Activated T-cell treated with anti-CD3 and anti-CD28 coated beads, Interleukin-2, amount 50 U/mL, for 72 hours (primary cell): ENCODE measurements at places on chromosomes 7 and 10. TPM values are rescaled to one million over a fixed set of nuclear protein-coding genes. Genes with fewer than 3 reads are reported as not detected.

Gene NPY
- total RNA-seq, result not detected

Gene NOBOX
- not detected for total RNA-seq

Gene TAS2R4
- total RNA-seq, result 1.1 TPM

Gene AGR3
- not detected for total RNA-seq

Gene ANKRD7
- total RNA-seq, result 1.8 TPM
